ENCODE measurements at places on chromosomes 6 and 20.
A peak's percentile ranks its signal among the peaks of the same experiment; 100 is the strongest.

- no peak for DNase-seq
These were observed 54.4 kb downstream of the TGM2 start for GRCh38 chr20:38110525-38111178.

DNA sequence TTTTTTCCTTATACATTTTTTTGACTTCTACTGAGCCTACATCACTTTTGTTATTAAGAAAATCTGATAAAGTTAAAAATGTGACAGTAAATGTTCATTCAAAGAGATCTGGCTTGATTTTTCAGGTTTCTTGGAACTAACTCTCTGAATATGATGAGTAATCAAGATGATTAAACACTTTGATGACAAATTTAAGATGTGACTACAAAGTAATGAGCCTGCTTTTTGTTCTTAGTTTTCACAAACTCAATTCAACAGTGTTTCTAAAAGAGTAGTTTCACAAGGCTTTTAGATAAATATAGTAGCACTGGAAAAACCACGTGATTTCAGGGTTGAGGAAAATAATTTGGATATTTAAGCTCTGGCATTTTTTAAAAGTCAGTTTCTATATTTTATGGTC is 37.9 kb upstream of the HDDC2 start:
- no peak for DNase-seq

GRCh38 chr6:5997420-5997987 is 9.2 kb downstream of the NRN1 start:
- DNase-seq = no peak

GRCh38 chr20:51500311-51500710 is 42.2 kb downstream of the NFATC2 start:
- no peak for DNase-seq

- no peak for DNase-seq
These were observed 48.5 kb upstream of the NOP56 start for GRCh38 chr20:2603816-2604505.

DNA sequence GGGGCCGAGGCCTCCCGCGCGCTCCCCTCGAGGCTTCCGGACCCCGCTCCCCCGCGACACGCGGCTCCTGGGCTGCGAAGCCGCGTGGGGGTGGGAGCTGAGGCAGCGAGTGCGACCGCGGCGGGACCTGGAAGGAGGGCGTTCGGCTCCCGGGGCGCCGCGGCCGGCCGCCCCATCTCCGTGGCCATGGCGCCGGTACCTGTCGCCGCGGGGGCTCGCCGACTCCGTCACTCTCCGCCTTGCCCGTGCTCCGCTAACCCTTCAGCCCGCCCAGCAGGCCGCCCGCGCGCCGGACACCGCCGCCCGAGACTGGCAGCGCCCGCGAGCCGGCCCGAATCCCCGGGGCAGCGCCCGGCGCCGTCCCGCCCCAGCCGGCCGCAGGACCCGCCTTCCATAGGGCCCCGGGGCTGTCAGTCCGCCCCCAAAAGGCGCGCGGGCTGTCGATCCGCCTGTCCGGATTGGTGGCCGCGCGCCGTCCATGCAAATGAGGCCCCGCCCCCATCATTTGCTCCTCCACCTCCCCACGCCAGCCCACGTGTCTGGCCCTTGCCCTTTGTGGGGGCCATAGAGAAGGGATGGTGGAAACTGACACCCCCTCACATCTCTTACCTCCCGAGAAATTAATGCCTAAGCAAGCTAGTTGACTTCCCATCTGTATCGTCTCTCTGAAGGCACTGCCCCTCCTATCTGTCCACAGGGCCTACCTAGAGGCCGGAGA is at the start of gene FKBP5:
Gene FKBP5, minus strand, starts transcription at position 311 of the 718 bp plus-strand sequence. CDS start 46,091 bp downstream, outside the sequence.
- DNase-seq = peak; percentile 61

- no peak for DNase-seq
These were observed 8.2 kb downstream of the PRPH2 start for GRCh38 chr6:42714098-42714761.
